ENCODE measurements at places on chromosomes 2 and 18.

DNA sequence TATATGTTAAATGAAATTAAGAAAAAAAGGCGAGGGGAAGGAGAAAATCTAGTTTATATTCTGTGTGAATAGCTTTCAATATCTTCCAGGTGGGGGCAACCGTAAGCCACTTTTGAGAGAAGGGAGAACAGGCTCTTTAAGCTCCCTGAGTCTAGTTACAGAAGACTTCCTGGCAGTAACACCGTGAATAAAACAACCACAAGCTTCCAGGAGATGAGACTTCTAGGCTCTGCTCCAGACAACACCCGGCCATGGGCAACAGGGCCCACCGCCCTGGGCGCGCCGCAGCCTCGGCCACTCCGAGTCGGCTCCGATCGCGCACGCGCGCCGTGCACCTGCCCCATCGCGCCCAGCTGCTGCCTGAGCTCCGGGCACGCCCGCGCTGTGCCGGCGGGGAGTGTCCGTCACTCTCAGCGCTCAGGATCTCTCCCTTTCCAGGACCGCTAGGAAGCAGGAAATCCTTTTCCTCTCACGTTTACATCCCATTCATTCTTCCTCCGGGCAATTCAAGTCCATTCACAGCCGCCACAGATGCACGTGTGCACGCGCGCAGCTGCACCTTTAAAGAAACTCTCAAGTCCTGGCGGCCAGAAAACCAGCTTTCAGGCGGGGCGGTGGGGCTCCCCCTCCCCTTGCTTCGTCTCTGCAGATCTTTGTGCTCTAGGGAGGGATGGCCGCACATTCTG, 19.4 kb upstream of the PAX3 start:
- no peak for DNase-seq

GRCh38 chr2:25349397-25349796, 7.7 kb upstream of the DNMT3A start:
- DNase-seq: no peak

DNA sequence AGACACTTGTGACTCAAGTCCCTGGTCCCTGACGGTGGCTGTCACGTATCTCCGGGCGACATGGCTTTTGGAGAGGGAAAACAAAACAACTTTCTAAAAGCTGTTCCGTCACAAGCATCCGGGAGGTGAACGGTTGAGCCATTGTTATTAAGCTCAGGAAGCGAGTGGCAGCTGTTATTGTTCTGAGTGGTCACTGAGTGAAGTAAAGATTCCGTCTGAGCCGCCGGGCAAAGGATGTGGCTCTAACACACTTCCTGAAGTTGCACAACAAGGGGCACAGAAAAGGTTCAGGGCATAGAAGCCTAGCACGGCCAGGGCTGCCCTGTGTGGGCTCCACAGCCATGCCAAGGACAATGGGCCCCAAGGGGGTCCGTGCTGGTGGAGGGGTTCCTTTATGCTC, 24.3 kb downstream of the INPP5D start:
- DNase-seq: no peak

- no peak for DNase-seq
These were observed 1008.0 kb upstream of the CRIM1 start for GRCh38 chr2:35347561-35347960.

DNA sequence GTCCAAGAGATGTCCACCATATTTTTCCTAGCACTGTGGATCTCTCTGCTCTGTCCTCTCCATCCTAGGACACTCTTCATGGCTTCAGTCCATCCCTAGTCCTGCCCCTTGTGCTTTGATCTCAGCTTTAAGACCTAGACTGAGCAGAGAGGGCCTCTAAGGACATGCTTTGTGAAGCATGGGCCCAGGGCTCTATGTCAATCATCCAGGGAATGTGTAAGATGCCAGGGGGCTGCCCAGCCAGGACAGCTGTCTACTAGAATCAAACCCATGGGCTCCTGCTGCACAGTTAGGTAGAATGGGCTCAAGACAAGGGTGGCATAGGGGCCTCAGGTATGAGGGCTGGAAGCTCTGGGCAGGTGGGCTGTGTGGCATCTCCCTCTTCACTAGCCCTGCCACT, 24.9 kb downstream of the TET3 start:
- no peak for DNase-seq

DNA sequence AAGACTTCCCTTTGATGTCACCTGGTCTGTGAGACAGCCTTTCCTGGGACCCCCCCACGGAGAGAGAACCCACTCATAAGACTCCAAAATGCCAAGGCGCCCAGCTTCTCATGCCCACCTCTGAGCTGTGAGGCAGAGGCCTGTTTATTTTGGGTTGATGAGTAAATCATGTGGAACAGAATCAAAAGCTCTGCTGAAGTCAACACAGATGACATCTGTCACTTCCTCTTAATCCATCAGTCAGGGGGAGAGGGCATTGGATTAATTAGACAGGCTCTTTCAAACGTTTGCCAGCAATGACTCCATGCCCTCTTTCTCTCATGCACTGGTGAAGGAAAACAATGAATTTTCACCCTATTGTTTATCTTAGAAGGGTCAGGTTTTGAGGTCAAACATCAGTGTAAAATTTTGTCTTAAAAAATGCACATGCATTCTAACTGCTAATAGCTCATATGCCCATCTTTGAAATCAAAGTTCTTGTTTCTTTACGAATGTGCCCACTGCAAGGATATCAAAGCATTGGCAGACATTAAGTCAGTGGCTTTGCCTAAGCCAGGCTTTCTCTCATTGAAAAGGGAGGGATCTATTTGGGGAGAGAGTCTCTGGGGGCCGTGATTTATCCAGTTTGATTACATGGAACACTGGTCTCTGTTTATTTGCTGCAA, 184.1 kb downstream of the ACKR3 start:
- no peak for DNase-seq

- DNase-seq: no peak
These were observed 199.7 kb downstream of the KCNS3 start for GRCh38 chr2:18078216-18078615.

- DNase-seq: peak; percentile 47
These were observed at the start of gene NMUR1 for GRCh38 chr2:231530099-231531011. NMUR1 (minus strand) TSS chr2:231530445; CDS start chr2:231530361, 84 bp downstream.

GRCh38 chr2:96885432-96886347, 15.8 kb upstream of the SEMA4C start:
- no peak for DNase-seq

DNA sequence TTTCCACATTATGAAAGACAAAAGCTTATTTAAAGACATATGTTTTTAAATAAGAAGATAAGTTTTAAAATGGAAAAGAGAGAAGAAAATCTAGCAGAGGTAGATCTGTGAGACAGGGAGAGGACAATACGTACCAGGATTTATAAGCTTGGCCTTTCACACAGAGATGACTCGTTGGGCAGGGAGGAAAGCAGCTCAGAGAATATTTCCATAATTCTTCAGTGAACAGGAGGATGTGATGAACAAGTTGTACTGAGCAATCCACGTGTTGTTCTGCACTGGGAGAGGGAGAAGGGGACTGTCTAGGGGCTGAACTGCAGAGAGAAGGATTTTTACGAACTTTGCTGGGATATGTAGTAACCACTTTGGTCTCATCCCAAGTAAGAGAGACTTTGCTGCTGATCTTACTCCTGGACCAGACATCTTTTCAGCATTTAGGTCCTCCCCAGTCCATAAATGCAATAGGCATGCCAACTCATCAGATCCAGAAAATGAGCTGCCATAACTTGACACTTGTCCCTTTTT, 162.5 kb upstream of the SETBP1 start:
- no peak for DNase-seq

GRCh38 chr2:213818436-213818835, 534.2 kb downstream of the SPAG16 start:
- no peak for DNase-seq

All from stimulated activated CD4-positive, alpha-beta T cell treated with anti-CD3 and anti-CD28 coated beads, Interleukin-15, amount 100 ng/mL, for 1 hour (primary cell).